ENCODE measurements at places on chromosomes 11 and 22.

- DNase-seq: no peak
Observed at GRCh38 chr22:48938741-48939140, 888.9 kb downstream of the BRD1 start.

- no peak for DNase-seq
Observed at GRCh38 chr22:35292786-35293185, 6.9 kb upstream of the TOM1 start.

GRCh38 chr22:39661501-39661841 is 90.9 kb downstream of the CACNA1I start:
- no peak for DNase-seq

DNA sequence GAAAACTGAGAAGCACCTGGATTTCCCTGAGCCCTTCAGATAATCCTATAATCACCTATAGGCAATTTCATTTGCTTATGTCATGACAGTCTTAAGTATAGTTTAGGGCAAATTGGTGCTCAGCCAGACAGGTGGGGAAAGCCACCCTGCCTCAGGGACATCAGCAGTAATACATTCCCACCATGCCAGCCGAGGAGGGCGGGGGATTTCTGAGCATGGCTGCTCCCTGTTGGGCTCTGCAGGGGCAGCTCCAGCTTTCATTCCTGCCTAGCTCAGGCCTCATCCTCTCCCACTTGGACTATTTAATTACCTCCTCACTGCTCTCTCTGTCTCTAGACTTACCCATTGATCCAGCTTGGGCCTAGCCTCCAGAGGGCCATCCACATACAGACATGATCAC is 9.0 kb upstream of the DRD2 start:
- no peak for DNase-seq

GRCh38 chr11:124681421-124681820 is 7.7 kb downstream of the SPA17 start:
- no peak for DNase-seq

GRCh38 chr11:79439886-79440570 is 802 bp downstream of the TENM4 start:
- DNase-seq: no peak

GRCh38 chr22:35564975-35565867 is 24.6 kb downstream of the RASD2 start:
- DNase-seq: no peak

DNA sequence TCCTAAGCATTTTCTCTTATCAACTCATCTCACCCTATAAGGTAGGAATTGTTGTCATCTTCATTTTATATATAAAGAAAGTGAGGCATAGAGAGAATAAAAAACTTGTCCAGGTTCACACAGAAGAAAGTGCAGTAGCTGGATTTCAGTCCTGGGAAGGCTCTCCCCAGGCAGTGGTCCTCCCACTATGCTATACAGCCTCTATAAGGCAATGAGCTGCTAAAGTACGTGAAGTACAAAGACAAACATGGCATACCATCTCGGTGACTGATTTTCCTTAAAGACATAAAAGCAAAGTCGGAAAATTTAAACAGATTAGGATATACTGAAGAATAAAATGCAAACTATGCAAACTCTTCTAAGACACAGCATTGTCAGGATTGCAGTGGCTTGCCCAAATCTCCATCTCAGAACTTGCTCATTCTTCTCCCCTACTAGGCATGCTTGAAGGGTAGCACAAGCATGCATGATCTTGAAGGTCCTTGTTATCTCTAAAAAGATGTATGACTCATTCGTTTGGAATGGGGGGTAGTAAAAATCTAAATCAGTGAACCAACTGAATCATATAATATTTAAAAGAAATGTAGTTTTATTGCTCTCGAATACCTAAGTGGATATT is 97.8 kb upstream of the CSNK2A3 start:
- no peak for DNase-seq

DNA sequence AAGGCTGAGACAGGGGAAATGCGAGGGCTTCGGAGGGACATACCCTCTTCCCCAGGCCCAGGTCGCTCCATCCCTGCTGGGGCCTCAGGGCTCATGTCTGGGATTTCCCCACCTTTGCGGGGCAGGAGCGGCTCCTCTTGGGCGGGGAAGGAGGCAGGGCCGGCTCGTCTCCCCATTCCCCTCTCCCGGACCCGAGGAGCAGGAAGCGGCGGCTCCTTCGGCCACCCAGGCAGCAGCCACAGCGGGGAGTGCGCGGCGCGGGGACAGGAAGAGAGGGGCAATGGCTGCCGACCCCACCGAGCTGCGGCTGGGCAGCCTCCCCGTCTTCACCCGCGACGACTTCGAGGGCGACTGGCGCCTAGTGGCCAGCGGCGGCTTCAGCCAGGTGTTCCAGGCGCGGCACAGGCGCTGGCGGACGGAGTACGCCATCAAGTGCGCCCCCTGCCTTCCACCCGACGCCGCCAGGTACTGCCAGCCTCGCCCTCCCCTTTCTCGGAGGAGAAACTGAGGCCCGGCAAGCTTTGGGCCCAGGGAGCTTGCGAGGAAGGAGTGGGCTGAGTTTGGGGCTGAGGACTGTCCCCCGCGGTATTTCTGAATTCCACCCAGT is at the start of gene ANKK1:
Gene ANKK1, plus strand, starts transcription at position 175 of the 607 bp plus-strand sequence. Its CDS starts 106 bp downstream, at position 281.
- DNase-seq: no peak

GRCh38 chr11:133506023-133506422 is 26.3 kb downstream of the OPCML start:
- DNase-seq: no peak

DNA sequence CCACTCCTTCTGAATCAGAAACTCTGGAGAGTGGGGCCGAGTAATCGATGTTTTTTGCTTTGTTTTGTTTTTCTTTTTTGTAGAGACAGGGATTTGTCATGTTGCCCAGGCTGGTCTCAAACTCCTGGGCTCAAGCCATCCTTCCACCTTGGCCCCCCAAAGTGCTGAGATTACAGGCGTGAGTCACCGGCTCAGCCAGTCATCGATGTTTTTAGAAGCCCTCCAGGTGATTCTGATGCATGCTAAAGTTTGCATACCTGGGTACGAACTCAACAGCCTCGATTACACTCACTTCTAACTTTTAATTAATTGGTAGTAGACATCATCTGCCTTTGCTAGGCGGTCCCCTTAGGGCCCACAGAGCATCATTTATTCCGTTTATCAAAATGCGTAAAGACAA is 50.3 kb downstream of the C11orf71 start:
- no peak for DNase-seq

DNA sequence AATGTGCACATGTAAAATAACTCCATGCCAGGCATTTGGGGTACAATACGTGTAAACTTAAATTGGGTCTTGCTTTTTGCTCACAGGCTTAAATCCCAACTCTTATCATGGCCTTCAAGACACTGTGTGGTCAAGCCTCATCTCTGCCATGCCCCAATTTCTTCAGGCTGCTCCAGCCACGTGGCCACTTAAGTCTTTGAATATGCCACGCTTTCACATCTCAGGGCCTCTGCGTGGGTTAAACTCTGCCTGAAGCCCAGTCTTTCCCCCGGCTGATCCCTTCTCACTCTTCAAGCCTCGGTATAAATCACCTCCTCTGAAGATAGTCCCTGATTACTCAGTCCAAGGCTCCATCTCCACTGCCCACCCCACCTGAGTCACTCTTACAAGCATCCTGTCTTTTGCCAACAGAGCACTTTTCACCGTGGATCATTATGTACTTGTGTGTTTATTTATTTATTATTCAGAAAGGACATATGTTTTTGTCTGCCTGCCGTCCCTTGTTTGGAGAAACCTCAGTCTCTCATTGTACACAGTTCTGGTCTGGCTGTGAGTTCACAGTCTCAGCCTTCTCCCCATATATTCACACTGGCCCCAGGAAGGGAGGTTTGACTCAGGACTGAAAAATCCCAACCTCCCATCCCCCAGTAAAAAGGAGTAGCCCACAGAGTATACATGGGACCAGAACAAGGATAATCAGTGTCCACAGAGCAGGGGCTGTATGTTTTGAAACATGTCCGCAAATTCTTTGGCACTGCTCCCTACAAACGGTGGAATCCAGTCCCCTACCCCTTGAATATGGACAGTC is 344.7 kb downstream of the MN1 start:
- DNase-seq: no peak

GRCh38 chr22:48895336-48895735 is 932.3 kb downstream of the BRD1 start:
- no peak for DNase-seq

GRCh38 chr11:14254533-14255237 is 104.3 kb downstream of the RRAS2 start:
- DNase-seq: no peak

DNA sequence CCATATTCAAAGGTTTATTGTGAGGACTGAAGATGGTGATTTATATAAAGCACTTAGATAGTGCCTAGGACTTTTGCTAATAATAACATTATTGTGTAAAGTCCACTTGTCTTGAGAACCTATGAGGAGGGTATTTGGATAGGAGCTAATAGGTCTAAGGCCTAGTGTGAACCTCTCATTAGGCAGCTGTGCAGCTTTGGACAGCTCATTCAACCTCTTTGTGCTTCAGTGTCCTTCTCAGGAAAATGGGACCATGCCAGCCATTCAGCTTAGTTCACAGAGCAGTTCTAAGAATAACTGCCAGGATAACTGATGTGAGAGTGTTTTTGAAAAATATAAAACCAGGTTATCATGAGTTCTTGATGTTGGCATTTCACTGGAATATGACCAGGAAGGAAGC is 56.2 kb downstream of the NAV2 start:
- DNase-seq: no peak

DNA sequence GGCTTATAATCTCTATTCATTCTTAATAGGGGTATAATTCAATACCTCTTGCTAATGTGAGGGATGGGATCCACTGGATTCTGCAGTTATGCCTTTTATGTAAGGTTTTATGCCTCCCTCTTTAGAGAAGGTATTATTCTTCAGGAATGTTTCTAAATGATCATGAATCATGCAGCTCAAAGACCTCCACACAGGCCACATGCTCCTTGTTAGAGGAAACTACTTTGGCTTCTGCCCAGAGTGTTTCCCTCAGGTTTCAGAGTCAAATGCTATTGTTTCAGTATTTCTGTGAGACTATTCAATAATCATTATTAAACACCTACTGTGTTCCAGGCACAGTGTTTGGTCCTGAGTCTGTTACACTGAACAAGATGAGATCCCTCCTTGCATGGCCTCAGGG is 115.9 kb downstream of the RAB38 start:
- no peak for DNase-seq

DNA sequence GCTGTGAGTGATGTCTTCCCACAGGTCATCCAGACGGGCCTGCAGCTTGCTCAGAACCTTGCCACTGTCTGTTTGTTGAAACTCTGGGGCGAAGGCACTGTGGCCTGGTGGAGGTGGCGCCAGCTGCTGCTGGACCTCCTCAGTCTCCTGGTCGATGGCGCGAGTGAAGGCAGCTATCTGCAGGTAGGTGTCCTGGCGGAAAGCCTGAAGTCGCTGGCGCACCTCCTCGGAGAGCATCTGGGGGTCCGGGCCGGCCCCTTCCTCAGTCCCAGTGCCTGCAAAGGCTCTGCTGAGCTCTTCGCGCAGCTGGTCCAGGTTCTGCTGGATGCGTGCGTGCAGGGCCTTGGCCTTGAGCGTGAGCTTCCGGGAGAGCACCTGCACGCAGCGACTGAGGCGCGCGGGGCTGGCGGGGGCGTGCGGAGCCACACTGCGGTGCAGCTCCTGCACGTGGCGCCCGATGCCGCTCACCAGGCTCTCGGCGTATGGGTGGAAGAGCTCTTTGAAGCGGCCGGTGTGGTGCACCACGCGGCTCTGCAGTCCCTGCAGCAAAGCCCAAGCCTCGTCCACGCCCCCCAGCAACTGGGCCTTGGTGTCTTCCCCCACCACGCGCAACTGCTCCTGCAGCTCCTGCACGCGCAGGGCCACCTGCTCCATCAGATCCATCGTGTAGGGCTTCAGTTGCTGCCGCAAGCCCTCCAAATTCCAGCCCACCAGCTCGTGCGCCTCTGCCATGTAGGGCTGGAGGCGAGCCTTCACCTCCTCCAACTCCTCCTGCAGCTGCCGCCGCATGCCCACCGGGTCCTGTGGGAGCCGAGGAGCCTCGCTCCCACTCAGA is 1.3 kb downstream of the APOA5 start:
- DNase-seq: no peak

DNA sequence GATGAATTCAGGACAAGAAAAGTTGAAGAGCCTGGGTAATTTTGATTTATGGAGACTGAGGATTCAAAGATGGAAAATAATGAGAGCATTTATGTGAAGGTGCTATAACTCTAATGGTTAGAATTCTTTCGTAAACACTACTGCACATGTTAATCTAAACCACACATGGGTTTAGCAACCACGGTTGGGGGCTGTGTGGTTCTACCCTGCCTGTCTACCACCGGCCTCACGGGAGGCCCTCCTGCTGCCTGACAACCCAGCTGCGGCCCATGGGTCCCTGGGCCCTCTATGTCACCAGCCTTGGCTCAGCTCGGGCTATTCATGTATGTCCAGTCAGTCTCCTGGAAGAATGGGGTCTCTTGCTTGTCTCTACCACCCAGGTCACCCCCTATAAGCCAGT is 68.5 kb upstream of the ARFGAP3 start:
- DNase-seq: no peak

DNA sequence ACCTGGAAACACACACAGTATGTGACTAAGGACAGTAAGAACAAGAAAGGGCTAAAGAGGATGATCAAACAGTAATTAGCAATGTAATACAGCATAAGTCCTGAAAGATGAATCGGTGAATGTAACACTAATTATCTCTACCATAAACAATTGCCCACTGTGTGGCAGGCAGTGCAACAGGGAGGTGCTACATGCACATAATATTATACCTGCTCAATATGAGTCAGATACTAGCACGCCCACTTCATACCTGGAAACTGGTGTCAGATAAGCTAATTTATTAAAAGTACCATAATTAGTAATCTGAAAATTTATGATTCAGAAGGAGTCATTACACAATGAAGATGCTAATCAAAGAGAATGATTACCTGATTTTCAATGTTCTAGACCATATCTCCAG is 14.9 kb downstream of the CASP12 start:
- DNase-seq: no peak

DNA sequence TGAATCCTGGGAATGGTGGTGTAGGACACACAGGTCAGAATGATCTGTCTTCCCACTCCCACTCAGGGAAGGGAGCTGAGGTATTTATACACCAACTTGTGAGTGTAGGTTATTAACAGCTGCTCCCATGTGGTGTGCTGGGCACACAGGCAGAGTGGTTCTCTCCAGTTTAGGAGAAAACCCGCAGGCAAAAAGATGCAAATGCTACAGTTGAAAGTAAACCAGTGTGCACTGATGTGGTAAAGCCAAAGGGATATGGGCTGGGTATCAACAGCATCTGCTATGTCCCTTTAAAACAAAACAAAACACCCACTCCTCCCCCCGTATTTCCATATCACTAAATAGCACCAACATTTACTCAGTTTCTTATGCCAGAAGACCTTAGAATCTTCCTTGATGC is 75.4 kb upstream of the SYT13 start:
- DNase-seq: no peak

- no peak for DNase-seq
Observed at GRCh38 chr11:100981196-100981824, 148.3 kb downstream of the PGR start.
